HepG2 (cell line): ENCODE measurements at places on chromosomes 12 and 14. TPM values are rescaled to one million over a fixed set of nuclear protein-coding genes. Genes with fewer than 3 reads are reported as not detected.

APOLD1 gene
- total RNA-seq = 0.20 TPM in 1 of 2 replicates, not detected in the other

ACOT6 gene
- total RNA-seq = 0.27 TPM in 1 of 2 replicates, not detected in the other

ZCCHC8 gene
- 14.2 and 20.9 TPM in 2 replicates for total RNA-seq

P2RX2 gene
- not detected in 2 replicates for total RNA-seq

GRCh38 chr12:9124383-9125031 lies 8.8 kb upstream of the A2M start:
- no peak for DNase-seq

GRCh38 chr14:77880056-77880455 lies 80.1 kb downstream of the ADCK1 start:
- DNase-seq = no peak

DNA sequence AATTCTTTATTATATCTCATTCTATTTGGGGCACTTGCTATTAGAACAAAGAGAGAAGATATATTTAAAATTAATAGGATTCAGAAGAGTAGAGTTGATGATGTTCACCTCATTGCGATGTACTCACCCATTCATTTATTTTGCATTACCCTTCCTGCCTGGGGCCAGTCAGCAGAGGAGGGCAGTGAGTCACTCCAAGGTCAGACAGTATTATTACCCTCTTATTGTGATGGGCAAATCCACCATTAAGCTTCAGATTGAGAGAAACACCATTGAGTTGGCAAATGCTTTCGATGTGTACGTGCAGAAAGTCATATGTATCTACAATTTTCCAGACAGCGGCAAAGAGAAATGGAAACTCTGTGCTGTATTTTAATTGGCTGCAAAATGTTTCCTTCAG lies 134.2 kb downstream of the BICD1 start:
- no peak for DNase-seq

DNA sequence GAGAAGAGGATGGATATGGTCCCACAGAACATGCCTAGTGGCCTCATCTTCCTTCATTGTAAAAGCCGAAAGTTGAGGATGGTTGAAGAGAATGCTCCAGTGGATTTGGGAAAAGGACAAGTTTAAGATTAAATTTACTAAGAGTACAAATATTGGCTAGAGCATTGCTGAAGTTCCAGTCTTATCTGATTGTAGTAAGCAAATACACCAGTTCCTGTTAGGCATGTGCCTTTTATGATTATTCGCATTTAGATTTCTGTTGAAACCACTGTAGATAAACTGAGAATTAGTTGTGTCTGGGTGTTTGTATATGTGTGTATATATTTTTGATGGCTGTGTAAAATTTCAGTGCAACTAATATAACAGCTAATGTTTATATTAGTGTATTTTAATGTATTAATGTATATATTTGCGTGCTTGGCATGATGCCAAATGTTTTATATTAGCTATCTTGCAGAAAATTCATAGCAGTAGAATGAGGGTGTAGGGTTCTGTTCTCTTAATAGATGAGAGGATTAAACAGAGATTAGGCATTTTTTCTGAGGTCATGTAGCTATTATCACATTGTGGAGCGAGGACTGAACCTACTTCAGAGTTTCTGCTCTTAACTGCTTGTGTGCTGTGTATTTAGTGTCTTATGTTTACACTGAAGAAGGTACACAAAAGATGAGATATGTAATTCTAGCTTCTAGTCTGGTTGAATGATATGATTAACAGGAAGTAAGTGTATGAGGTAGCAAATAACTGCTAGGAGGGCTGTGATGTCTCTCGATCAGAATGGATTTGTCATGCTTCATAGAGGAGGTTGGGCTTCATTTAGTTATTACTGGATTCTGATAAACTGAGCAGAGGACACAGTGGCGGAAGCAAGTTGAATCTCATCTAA lies 21.1 kb downstream of the FKBP3 start:
- peak; percentile 53 for DNase-seq

- no peak for DNase-seq
Measured at GRCh38 chr14:68970038-68970612, 9.0 kb downstream of the ACTN1 start.
